ENCODE measurements at places on chromosomes 11 and 22.

- DNase-seq: no peak
These were observed 25.9 kb upstream of the SLC5A4 start for GRCh38 chr22:32281072-32281471.

- DNase-seq: no peak
These were observed 723 bp downstream of the FOXRED2 start for GRCh38 chr22:36505998-36506635.

GRCh38 chr22:50318356-50318697, 8.5 kb downstream of the DENND6B start:
- DNase-seq: peak; percentile 15

DNA sequence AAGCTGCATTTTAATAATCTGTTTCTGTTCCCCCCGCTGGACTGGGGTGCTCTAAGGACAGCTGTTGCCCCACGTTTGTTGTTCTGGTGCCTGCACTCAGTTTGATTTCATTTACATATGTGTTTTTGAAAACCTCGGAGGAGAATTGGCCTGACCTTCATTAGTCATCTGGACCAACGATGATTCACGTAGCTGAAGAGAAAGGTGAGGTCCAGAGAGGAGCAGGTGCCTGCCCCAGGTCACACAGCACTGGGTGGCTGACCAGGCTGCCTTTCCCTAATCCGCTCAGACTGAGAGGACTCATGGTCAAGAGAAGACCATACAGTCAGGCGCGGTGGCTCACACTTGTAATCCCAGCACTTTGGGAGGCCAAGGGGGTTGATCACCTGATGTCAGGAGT, 3.8 kb downstream of the CSDC2 start:
- no peak for DNase-seq

- DNase-seq: peak; percentile 46
These were observed 113.1 kb upstream of the NNMT start for GRCh38 chr11:114183044-114183511.

DNA sequence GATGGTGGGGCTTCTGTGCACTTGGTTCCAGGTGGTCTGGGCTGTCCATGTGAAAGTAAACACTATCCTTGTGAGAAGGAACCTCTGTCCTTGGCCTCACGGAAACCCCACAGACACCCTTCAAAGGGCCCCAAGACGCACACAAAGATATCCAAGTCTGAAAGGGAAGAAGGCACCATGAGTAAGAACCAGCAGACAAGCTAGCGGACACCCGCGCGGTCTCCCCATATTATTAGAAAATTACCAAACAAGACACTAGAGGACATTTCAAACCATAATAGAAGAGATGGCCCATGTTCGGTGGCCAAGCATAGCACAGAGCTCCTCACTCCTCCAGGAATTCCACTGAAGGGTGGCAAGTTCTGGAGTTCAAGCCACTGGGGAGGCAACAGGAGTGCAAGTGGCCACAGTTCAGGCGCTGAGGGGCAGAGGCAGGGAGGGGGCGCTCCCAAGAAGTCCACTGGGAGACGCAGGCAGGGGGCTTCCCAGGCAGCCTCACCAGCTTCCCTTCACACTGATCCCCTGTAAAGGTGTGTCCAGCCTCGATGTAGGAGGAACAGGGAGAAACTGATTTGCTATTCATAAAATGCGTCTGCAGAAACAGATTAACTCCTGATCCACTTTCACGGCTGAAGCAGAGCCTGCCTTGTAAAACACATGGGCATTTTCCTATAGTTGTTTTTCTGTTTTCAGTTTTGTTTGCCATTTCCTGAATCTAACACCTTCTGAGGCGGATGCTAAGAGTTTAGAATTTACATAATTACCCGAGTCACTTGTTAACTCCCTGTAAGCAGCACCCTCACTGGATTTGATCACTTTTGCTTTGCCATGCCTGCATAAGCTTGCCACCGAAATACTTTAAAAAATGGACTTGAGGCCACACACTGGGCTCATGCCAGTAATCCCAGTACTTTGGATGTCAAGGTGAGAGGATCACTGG, 9.1 kb upstream of the PPARA start:
- DNase-seq: no peak

- no peak for DNase-seq
These were observed 770.8 kb upstream of the TENM4 start for GRCh38 chr11:80211673-80212072.

Measured in glutamatergic neuron (in vitro differentiated cells).